ENCODE measurements at places on chromosomes 1 and 21.

DNA sequence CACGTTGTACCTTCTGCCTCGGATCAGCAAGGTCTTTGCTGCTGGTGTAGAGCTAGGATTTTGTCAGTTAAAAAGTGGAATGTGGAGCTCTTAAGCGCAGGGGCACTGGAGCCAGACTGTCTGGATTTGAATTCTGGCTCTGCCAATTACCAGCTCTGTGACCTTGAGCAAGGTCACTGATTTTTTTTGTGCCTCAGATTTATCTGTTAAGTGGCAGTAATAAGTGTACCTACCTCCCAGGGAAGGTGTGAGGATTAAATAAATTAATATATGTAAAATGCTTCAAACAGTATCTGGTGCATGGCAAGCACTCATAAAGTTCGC is 40.3 kb downstream of the UBE2U start:
- no peak for DNase-seq

DNA sequence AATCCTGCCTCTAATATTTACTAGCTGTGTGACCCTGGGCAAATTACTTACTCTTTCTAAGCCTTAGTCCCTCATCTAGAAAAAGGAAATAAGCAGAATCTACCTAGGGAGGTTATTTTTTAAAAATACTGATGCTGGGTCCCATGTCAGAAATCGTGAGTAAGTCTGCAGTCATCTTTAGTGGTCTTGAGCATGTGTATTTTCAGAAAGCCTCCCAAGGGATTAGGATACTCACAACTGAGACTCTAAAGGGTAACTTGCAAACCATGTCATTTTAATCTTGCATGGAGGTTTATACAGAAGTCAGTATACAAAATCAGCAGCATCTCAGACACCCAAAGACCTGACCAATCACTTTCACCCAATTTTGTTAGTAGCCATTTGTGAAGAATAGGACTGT is 43.2 kb downstream of the DSTYK start:
- DNase-seq: no peak

GRCh38 chr1:43447891-43448708 is 5.6 kb downstream of the HYI start:
- no peak for DNase-seq

GRCh38 chr1:159917533-159918351 is 7.6 kb downstream of the TAGLN2 start:
- no peak for DNase-seq

DNA sequence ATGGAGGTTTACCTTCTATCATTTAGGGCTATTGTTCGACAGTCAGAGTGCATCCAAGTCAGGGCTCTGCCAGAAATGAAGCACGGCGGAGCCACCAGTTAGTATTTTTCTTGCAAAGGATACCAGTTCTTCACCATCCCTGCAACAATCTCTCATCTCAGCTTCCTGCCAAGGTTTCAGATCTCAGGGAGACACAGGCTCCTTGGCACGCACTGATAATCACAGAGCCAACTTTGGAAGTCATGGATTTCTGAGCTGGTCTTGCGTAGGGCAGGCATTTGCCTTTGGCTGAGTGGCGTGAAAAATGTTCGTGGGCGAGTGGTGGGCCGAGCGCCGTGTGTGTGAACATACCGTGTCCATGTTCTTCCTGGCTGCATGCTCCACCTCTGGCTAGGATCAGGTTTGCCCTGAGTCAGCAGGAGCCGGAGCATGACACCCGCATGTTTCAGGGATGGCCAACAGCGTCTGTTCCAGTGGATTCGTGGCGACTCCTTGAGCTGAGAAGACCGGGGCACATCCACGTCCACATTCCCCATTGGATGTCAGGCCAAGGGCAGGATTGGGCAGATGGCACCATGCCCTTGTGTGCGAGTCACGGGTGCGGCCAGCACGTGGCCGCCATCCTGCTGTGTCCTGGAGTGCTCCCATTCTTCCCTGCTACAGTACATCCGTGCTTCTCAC is 118.5 kb upstream of the C1orf174 start:
- DNase-seq: no peak

DNA sequence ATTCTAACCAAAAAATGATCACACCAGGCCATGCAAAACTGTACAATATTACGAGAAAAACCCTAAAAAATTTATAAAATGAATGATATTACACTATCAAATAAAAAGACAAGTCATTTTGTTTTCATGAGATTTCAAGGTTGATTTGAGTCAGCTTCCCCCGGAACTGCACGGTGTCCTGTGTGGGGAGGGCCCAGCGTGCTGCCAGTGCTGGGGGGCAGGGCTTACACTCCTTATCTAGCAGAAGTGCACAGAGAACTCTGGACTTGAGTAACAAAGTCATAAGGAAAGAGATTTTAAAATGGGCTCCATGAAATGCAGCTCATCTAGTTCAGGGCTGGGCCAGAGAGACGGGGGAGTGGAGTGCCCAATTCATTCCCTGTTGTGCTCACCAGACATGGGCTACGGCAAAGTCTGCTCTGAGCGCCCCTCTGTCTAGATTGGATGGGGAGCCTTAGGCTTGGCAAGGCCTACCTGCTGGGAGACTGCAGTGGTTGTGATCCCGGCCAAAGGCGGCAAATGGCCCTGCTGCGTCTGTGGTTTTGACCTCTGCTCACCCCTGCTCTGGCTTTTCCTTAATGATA is 50.1 kb downstream of the COQ8A start:
- DNase-seq: no peak

GRCh38 chr1:10674700-10675609 is 121.5 kb downstream of the CASZ1 start:
- DNase-seq: no peak

DNA sequence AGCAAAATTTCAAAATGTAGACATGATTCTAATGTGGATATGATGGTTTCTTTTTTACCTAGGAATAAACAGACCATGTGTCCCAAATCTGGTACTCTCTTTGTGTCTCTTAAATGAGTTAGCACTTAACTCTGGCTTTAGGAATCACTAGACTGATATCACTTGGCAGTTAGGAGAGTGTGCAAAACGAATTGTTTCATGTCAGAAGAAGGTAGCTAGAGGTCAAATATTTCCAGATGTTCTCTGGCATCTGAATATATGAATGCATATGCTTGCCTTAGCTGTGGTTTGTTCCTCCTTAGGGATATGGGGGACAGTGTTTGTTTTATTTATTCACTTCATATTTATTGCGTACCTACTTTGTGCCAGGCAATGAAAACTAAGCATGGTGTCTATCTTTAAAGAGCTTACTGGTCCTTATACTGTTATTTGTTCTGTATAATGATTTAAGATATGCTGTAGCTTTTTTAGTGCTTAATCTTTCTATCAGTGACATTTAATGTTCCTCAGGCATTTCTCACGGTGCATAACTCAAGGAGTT is 65.2 kb downstream of the LRRC8C start:
- DNase-seq: no peak

GRCh38 chr21:15028186-15028585 is 36.6 kb downstream of the NRIP1 start:
- DNase-seq: no peak

- no peak for DNase-seq
Measured at GRCh38 chr1:170929835-170930554, 5.3 kb upstream of the MROH9 start.

GRCh38 chr1:45876000-45876617 is 72.7 kb downstream of the MAST2 start:
- no peak for DNase-seq

- no peak for DNase-seq
Measured at GRCh38 chr1:41385398-41386195, 24.4 kb downstream of the FOXO6 start.

- DNase-seq: no peak
Measured at GRCh38 chr1:159943908-159944622, 1.3 kb downstream of the IGSF9 start.

GRCh38 chr1:39080831-39081270 is 54.7 kb downstream of the NDUFS5 start:
- no peak for DNase-seq

DNA sequence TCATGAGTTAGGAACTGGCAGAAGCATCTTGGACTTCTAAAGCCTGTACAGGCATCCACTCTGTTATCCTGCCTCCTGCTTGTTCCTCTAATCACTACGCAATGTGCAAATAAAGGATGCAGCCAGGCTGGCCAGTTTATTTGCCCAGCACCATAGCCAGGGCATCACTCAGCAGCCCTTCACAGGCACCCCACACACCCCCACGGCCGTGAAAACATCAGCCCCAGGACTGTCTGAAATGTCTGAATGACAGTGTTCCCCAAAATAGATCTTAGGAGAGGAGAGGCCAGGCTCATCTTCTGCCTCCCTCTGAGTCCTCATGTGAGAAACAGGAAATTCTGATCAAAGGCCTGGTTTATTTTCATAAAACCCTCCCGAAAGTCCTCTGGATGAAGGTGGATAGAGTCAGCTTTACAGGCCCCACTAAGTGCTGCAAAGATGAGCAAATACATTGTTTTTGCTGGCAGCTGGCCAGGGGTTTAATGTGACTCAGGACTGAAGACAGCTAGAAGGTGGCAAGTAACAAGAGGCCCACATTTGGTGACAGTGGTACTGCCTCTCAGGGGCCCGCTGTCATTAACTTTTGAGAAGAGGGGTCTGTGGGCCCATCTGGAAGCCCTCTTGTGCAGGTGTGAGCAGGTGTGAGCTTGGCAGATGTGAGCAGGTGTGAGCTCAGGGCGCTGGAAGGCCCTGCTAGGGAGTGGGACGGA is 32.9 kb downstream of the GRHL3 start:
- DNase-seq: no peak

GRCh38 chr1:17856496-17857108 is 101.5 kb downstream of the ACTL8 start:
- no peak for DNase-seq

DNA sequence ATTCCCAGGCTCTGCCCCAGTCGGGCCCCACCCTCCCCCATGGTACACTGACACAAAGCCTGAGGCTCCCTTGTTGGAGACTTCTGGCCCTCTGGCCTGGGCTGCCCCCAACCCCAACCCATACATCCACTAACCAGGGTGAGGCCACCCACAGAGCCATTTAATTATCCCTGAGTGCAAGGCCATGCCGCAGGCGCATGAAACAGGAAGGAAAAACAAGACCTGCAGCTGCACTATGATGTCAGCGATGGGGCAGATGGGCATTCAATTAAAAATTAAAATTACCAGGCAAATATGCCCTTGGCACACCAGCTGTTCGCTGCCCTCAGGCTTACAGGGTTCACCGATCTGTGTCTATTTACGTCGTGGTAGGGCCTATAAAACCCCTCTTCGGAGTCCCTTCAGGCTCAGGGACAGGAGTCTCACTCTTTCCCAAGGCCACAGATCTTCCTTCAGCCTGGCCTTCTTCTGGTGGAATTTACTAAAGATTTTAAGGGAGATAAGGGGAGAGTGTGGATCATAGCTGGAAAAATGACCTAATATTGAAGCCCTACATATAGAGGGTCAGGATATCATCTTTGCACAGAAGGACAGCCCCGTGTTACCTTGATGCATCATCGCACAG is 29.6 kb upstream of the RGS16 start:
- DNase-seq: no peak

GRCh38 chr1:53477651-53478501 is 18.7 kb downstream of the DMRTB1 start:
- no peak for DNase-seq

DNA sequence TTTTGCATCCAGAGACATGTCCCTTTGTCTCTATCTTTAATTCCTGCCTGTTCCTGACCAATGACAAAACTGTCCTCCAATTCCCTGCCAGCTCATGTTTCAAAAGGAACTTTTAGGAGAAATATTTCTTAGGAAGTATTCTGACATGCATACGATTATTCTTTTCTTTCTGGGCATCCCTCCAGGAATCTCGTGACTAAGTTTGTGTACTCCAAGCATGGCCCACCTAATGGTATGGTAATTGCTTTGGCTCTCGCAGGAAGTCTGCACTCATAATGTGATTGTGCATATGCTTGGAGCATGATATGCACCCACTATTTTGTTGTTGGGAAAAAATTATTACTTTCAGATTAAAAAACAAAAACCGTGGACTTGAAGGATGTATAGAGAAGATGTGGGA is 256.4 kb downstream of the PRDM2 start:
- DNase-seq: no peak

DNA sequence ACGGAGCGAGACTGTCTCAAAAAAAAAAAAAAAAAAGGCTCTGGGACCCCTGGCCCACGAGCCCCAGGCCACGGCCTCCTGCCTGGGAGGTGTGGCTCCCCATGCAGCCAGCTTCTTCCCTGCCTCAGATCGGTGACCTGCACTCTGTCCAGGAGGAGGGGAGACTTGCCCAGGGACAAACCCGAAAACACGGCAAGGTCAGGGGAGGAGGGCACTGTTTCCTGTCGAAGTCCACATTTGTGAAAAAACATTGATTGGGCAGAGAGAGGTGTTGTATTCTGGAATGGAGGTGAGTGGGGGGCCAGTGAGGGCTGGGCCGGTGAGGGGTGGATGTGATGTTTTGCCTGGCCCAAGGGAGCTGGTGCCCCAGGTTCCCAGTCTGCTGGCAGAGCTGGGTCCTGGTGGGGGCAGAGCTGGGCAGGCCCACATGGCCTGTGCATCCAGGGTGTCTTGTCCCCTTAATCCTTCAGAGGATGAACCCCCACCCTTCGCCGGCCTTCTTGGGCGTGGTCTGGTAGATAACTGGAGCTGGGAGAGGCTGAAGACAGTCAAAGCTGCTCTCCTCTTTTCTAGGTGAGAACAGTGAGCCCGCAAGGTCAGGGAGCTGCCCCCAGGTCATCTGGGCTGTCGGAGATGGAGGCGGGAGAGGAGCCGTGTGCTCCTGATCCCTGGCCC is 12.4 kb upstream of the FAAP20 start:
- DNase-seq: no peak

DNA sequence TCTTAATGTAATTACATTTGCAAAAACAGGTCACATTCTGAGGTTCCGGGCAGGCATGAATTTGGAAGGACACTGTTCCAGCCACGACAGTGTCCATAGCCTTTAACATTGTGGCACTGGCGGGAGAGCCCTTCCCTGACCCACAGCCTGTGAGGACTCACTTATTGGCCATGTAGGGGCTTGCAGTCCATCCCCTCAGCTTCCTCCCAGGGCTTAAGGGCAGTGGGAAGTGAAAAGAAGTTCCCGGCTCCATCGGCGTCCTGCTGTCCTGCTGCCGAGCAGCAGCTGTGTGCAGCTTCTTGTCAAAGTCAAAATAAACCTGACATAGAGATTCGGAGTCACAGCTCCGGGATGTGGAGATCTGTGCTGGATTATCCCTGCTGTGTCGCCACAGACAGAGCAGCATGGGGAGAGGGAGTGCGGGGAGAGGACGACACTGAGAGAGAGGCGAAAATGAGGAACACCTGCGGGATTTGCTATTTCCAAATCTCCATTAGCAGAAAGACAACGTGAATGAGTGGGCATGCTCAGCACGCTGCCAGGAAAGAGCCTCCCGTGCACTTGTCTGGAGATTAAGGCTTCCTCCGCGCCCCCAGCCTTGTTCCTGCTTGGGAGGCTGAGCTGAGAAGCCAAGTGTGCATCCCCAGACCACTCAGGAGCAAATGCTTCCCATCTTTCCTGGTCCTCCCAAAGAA is 260.3 kb downstream of the ASTN1 start:
- DNase-seq: no peak

Data from activated T-helper 1 cell treated with Interleukin-2 at 50 U/mL for 16 hours (primary cell).